Fibroblast of skin of right biceps (primary cell): ENCODE measurements at places on chromosomes 7 and 10.
A peak's percentile ranks its signal among the peaks of the same experiment; 100 is the strongest.

DNA sequence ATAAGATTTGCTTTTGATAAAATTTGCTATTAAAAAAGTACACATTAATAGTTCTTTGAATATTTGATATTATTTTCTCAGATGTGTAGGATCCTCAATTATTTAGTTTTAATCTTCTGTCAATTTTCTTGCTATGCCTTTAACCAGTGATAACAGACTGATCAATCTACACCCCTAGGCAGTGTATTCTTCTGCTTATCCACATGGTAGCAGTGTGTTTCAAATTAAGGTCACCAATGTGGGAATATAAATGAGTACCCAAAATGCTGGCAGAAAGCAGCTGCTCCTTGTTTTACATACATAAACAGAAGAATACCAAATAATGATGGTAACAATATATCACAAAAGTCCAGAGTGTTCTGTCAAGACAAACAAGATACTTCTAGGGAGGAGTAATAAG lies 87.0 kb downstream of the SKAP2 start:
- no peak for DNase-seq

GRCh38 chr10:74917481-74918077 lies 91.2 kb downstream of the KAT6B start:
- DNase-seq, result peak; percentile 86

GRCh38 chr10:114925587-114926586 lies 12.1 kb upstream of the TRUB1 start:
- DNase-seq, result peak; percentile 83

- no peak for DNase-seq
Measured at GRCh38 chr10:5604961-5605360, 61.4 kb downstream of the ASB13 start.

DNA sequence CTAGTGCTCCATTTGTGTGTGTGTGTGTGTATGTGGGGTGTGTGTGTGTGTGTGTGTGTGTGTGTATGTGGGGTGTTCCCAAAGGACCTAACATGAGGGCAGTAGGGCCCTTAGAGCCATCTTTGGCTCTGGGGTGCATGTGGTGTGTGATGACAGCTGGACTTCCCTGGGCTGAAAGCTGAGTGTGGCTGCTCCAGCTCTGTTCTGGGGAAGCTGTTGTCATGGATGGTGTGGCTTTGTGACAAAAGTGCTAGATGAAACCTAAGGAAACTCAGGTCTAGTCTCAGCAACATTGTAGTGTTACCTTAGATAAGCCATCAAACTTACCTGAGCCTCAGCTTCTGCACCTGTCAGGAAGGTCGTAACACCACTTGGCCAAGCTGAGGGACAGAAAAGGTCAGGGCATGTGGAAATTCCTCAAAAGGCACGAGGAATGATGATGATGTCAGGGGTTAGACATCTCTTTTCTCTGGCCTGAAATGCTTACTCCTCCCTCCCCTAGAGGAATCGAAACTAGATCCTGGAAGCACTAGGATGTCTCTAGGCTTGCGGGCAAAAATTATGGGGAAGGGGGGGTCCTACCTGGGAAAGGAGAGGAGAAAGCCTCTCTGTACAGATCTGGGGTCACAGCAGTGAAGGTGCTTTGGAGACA lies 115.4 kb downstream of the RPS24 start:
- DNase-seq, result peak; percentile 29

GRCh38 chr7:119046068-119046467 lies 821.6 kb downstream of the ANKRD7 start:
- no peak for DNase-seq

DNA sequence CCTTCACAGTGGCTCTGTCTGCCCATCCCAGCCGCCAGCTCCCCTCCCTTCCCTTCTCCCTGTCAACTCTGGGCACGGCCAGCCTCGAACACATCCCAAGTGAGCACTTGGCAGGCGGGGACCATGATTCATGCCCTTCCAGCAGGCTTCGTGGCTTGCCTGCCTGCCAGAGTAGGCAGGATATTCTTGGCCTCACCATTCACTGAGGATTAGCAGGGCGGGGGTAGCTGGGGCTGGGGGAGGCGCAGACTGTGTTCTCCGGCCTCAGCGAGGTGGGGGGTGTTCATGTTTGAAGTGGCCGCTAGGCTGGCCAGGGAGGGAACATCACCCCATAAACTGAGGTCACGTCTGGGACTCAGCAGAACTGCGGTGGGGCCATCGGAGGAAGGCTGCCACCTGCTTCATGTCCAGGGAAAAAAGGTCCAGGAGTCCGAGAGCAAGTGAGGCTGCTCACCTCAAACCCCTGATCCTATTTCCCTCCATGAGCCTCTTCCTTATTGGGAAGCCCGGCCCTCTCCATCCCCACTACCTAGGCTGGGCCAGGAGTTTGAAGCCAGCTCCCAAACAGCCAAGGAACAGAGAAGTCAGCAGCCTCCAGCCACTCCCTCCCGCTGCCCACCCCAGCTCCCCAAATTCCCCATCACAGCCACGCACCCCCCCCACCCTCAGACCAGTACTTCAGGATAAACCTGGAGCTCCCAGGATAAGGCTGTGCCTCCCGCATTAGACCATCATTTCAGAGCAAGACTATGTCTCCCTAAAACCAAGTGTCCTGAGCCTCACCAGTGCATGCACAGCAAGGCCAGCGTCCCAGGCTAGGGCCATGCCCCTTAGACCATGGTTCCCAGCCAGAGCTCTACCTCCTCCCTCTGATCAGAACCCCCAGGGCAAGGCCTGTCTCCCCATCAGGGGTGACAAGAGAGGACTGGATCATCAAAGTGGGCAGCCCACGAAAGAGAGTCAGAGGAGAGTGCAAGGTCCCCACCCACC lies 42.8 kb upstream of the RABGEF1 start:
- peak; percentile 72 for DNase-seq

- DNase-seq, result no peak
Measured at GRCh38 chr7:26397796-26398426, 106.2 kb downstream of the SNX10 start.

- DNase-seq, result peak; percentile 90
Measured at GRCh38 chr10:90087197-90088023, 386.0 kb downstream of the KIF20B start.

DNA sequence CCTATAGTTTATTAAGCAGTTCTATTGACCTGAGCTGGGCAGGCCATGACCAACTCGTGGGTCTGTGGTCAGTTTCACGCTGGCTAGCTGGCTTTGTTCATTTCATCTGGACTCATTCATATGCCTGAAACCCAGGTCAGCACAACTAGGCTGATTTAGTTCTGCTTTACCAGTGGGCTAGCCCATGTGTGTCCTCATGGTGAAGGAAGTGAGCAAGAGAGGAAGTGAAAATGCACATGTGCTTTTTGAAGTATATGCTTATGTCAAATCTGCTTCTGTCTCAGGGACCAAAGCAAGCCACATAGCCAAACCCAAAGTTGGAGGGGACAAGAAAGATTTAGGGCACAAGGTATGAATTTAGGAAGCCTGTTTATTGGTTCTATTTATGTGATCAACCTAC lies 154.5 kb downstream of the RNF133 start:
- no peak for DNase-seq

- no peak for DNase-seq
Measured at GRCh38 chr7:3981281-3981680, 680.2 kb downstream of the SDK1 start.

- DNase-seq, result no peak
Measured at GRCh38 chr7:149196705-149197171, 1.4 kb downstream of the ZNF282 start.

DNA sequence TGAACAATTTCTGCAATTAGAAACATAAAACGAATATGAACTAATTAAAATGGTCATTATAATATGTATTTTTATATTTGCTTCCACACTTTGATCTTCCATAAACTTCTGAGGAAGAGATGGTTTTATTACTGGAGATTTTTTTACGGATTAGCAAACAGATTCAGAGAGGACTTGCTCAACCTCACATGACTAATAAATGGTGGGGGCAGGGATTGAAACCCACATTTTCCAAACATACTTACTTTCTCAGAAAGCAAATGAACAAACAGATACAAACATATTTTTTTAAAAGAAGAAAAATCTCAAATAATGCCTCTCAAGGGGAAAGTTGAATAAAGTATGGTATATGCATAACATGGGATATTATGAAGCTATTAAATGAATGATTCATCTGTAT lies 18.3 kb downstream of the ANKMY2 start:
- DNase-seq, result no peak

DNA sequence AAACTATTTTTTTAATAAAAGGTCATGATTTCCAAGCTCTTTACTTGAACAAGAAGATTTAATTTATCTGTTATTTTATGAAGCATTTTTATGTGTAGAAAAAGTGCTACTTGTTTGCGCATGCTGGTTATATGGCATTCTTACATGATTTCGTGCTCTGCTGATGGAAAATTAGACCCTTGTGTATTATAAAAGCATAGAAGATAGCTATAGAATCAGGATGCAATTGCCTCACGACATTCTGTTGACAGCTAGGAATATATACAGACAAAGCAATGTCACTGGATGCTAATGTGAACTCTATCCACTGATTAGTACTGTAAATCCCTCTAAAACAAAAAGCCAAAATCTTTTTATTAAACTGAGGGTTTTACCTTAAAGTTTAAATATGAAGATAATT lies 255.9 kb downstream of the MDFIC start:
- no peak for DNase-seq

DNA sequence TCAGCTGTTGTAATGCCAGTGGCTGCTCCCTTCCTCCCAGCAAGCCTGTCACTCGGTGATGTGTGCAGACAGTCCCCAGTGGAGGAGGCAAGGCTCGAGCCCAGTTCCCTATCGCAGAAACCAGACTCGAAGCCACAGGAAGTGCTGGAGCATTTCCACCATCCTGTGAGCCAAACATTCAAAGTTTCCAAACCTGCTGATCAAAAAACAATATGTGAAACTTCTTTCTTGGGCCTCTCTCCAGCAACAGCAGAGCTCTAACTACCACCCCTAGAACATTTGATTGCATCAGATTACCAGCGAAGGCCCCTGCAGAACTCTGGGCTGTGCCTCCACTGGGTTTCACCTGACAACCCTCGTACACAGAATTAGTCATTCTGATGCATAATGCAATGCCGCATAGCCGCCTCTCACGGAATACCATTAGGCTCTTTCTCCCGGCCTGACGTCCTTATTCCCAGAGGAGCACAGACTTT lies 94.0 kb downstream of the ELMO1 start:
- DNase-seq, result peak; percentile 68

- no peak for DNase-seq
Measured at GRCh38 chr10:125086691-125087090, 73.7 kb downstream of the CTBP2 start.

DNA sequence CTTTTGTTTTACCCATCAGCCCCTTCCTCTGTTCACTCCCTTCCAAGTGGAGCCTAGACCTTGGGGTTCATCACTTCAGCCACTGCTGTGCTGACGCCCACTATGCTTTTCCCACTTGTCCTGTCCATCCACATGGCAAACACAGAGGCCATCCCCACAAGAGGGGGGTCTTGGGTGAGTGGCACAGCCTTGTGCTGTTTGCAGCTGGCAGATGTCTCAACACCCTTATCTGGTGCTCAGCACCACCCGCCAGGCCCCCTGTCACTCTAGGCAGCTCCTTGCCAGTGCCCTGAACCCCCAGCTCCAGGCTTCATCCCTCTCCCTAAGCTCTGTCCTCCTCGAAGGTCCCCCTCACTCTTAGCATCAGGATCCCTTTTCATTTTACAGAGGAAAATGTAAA lies 13.1 kb downstream of the BLVRA start:
- no peak for DNase-seq

- DNase-seq, result peak; percentile 2
Measured at GRCh38 chr7:121623130-121623872, 227.2 kb upstream of the FAM3C start.

DNA sequence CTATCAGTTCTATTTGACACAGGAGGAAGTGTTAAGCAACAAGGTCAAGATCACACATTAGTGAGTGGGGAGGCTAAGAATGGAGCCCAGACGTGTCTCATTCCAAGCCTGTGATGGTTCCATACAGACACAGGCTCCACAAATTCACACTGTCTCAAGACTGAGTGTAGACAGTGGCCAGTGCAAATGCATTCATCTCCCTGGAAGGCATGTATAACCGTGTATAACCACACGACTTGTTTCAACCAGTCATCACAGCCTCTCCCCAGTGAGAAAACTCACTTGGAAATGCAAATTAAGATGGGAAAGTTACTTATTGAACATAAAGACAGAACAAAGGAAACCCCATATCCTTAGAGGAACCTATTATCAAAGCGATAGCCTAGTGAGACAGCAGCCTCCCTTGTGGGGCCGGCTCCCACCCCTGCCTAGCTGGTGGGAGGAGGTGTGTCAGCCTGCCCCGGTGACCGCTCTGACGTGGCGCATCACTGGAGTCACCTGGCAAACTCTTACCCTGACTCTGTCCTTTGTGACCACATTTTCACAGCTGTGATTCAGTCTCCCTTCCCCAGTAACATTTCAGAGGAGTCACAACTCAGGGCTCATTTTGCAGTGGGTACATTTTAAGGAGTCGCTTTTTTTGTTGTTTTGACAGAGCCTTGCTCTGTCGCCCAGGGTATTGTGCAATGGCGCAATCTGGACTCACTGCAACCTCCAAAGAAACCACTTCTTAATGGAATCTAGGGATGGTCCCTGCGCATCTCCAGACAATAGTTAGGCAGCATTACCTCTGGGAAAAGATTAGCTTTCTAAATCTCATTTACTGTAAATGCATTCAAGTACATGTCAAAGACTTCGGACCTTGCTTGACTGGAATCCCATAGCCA lies 126.6 kb upstream of the PARD3 start:
- DNase-seq, result no peak

GRCh38 chr7:80236681-80237080 lies 102.0 kb downstream of the GNAI1 start:
- DNase-seq, result no peak

DNA sequence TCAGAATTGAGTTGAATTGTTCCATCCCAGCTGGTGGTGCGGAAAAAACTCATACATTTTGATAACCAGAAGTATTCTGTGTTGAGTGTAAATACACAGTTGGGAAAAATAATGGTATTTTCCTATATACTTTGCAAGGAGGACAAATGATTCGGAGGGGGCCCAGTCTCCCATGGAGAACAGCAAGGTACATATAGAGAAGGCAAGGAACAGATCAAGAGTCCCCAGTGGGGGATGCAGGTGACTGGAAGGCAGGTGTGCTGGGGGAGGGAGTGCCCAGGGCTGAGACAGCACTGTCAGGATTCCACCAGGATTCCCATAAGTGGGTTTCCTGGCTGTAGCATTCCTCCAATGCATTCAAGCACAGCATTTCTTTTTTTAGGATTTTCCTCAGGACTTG lies 10.8 kb upstream of the ADCY1 start:
- no peak for DNase-seq
